ENCODE measurements at places on chromosomes 2 and 18. TPM values are rescaled to one million over a fixed set of nuclear protein-coding genes. Genes with fewer than 3 reads are reported as not detected.

DNA sequence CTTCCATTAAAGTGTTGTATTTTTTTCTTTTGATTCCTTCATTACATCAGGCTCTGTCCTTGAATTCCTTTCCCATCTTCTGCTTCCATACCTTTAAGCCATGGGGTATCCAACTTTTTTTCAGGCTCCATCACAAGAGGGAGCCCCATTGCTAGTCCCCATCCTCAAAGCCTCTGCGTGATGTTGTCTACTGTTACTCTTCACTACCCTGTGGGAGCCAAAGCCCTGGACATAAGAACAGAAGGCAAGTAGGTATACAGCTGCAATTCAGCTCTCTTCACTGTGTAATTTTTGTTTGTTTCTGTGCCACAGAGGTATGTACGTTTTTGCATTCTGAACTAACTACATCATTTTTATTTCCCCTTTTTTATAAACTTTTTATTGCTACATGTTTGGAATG lies 36.6 kb upstream of the CCNYL1 start:
- DNase-seq: no peak

GRCh38 chr18:31102025-31102684 lies at the start of gene DSC2:
Gene DSC2 (minus strand): TSS chr18:31102421. CDS start chr18:31101971, 450 bp downstream.
- no peak for DNase-seq

DNA sequence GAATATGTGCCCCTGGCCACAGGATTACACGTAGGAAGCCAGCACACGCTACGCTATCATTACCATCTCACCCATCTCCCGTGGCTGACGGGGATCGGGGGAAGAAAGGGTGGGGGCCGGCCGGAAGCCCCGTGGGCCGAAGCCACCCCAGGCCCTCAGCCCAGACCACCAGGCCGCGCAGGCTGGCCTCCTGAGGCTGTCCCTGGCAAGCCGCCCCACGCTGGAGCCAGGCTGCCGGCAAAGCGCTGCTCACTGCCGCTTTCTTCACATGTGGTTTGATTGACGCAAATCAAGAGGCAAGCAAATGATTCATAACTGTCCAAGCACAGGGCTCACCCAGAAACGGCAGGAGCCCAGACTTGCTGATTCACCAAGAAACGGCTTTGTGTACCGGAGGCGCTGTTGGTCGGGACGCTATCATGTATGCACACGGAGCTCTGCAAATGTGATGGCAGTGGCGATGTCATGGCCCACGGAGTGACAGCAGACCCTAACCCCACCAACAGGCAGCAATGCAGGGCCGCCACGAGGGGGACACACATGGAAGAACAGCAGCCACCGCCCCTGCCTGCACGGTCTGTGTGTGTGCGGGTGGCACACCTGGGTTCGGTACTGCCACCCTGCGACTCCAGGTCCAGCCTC lies 125.7 kb downstream of the HDAC4 start:
- DNase-seq: peak; percentile 96

DNA sequence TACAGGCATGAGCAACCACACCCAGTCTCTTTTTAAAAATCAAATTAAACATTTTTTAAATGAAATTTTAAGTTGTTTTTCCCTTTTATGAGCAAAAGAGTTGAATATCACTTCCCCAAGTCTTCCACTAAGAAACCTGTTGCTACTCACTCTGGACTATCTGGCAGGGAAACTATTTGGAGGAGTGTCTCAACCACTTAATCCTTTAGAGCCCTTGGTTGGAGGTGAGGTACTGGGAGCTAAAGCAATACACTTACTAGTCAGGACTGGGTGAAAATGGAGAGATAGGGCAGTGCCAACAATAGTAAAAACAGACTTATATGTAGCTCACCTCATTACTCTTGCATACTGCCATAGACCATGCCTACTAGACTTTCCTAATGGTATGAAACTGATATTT lies 135.5 kb downstream of the RND3 start:
- DNase-seq: no peak

GRCh38 chr2:219350710-219351221 lies 18.2 kb upstream of the RESP18 start:
- peak; percentile 74 for DNase-seq

DNA sequence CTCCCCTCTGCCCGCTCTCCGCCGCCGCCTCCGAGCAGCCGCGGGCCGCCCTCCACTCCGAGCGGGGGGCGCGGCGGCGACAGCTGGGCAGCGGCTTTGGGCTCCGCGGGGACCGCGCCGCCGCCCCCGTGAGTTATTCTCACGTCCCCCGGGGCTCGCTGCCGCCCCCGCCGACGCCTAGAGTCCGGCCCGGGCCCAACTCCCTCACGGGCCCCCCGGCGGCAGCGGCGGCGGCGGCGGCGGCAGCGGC lies 645 bp downstream of the MIB1 start:
- DNase-seq: no peak

- no peak for DNase-seq
Observed at GRCh38 chr2:240919786-240920782, 13.9 kb downstream of the CROCC2 start.

GRCh38 chr18:79640875-79641274 lies 38.7 kb upstream of the CTDP1 start:
- DNase-seq: no peak

GRCh38 chr2:82789851-82790205 lies 1669.3 kb downstream of the SUCLG1 start:
- peak; percentile 13 for DNase-seq

DNA sequence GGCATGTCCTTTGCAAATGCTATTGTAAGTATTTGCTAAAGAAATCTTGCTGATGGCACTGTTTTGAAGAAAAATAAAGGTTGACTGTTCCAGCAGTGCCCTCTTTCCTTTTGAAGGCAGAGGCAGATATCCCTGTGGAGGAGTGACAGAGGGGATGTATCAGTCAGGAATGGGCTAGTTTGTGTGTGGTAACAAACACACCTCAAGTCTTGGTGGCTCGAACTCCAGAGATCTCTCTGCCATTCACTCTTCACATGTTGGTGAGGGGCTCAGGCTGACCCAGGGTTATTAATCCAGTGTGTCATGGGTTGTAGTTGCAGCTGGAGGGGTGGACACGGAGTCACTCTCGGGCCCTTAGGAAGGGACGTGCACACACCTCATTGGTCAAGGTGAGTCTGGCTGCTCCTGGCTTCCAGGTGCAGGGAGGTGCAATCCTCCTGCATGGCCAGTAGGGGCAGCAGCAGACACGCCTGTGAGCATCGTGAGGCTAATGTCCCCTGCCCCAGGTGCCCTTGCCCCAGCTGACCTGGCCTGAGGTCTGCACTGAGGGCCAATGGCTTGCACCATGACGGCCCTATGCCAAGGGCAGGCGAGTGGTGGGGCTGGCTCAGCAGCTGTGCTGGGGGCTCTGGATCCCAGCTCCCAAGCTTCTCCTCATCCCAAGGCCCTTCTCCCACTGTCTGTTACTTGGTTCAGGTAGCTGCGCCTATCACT lies 146.5 kb downstream of the ASB1 start:
- no peak for DNase-seq

DNA sequence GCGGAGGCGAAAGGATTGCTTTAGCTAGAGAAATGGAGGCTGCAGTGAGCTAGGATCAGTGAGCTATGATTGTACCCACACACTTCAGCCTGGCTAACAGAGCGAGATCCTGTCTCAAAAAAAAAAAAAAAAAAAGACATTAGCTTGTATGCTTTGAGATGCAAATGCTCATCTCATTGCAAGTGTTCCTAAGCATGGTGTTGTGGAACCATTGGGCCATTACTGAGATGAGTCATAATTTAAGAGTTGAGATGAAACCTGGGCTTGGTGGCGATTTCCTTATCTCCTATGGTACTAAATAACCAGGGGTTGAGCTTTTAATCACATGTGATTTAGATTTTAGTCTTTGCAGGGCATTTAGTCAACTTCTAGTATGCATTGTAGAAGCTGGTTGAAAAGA lies 2.2 kb downstream of the PLEKHA3 start:
- DNase-seq: no peak

- DNase-seq: no peak
Observed at GRCh38 chr2:206225435-206226232, 48.8 kb upstream of the ZDBF2 start.

GRCh38 chr2:101371636-101372035 lies 15.7 kb downstream of the CREG2 start:
- no peak for DNase-seq

- no peak for DNase-seq
Observed at GRCh38 chr18:32804134-32804888, 31.5 kb upstream of the KLHL14 start.

DNA sequence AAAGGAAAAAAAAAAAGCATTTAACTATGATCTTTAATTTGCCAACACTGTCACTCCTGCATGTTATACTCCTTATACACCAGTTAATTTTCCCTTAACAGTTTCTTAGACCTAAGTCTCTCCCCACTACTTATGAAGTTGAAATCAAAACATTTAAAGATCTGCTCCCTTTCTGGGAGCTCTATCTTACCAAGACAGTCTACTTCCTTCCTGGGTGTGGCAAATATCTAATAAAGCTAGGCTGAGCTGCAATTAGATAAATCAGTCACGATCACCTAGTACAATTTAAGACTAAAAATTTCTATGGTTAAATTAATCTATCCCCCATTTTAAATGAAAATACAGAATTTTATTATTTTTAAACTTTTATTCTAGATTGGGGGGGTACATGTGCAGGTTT lies 33.4 kb downstream of the PUM2 start:
- DNase-seq: no peak

DNA sequence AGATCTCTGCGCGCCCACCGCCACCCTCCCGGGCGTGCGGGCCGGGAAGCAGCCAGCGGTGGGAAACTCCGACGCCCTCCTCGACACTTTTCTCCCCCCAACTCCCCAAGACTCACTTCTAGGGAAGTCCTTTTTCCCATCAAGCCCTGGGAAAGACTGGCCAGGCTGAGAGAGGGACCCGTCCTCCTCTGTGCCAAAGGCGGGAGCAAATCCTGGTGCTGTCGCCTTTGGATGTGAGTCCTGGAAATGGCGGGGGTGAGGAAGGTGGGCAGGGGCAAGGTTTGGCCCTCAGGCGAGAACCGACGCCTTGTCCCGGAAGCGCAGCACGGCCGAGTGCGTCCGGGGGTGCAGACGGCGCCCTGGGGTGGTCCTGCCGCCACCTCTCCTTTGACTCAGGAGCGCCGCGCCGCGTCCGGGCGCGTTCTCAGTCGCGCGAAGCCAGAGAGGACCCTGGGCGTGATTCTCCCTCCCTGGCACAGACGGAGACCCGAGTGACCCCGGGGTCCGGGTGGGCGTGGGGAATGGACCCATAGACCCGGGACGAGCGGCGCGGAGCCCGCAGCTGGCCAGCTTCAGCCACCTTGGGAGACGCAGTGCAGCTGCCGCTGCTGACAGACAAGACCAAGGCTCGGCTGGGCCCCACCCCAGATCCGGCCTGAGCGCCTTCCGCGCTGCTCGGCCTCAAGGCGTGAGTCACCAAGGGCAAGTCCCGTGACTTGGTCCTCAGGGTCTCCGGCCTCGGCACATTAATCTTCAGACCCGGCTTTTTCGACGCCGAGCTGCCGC lies 3.5 kb upstream of the LBX2 start:
- peak; percentile 86 for DNase-seq

- DNase-seq: no peak
Observed at GRCh38 chr2:241300000-241300399, 15.5 kb downstream of the HDLBP start.

DNA sequence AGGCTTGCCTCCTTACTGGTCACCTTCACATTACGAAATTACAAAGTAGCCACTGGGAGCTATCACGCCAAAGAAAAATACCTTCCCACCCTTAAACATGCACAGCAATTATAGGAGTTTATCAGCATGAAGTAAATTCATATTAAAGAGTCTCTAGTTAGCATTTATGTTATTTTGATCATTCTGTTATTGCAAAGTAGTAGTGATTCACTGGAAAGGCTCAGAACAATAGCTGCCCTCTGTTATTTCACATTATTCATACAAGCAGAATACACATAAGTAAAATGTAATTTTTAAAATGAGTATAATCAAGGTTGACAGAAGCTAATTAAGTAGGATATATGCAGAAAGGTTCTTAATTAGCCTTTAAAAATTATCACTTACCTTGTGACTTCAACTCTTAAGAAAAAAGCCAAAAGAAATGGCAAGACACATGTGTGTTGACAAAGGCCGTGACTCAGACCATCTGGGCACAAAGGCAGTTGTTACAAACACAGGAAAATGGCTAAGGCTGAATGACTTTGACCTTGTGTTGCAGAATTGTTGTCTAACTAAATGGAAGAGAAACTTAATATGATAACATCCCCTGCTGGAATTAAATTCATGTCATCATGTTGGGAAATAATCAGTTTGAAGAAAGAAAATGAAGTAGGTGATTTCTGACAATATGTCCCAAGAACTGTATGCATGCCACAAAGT lies 108.3 kb downstream of the ARL6IP6 start:
- DNase-seq: peak; percentile 39

DNA sequence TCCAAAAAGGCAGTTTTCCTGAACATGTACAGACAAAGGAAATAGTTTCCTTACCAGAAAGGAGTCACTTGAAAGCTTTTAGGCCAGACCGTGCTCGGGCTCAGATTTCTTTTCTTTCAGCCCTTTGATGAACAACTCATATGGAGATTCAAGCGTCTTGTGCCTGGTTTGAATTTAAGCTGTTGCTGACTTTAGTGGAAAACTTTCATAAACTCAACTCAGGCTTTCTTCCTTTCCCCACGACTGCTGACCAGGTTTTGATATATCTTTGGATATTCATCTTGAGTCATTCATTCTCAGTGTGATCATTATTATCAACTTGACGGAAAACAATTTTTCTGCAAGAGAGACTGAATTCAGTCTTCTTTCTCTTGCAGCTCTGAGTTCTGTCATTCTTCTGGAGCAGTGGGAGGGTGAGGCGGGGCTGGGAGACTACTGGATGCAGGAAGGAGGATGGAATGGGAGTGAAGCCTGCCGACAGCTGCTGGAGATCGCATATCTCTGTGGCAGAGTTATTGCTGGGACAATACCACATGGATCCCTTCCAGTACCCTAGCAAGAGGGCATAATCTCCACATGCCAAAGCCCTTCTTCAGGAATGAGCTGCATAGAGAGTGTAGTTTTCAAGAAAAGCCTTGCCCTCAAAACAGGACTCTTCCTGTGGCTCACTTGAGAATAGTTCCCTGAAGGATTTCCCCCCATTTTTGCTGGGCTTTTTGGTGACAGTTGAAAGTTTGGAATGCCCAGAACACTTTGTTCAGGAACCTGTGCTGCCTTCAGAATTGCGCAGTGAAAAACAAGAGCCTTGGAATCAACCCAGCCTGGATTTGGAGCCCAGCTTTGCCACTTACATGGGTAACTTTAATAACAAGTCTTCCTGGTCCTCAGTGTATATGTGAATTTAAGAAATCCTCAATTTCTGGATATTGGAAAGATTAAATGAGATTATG lies 364.4 kb downstream of the ZNF521 start:
- peak; percentile 25 for DNase-seq

Gene APCDD1
- total RNA-seq: 0.09 TPM

Gene STON1
- 24.6 TPM for total RNA-seq

Gene CYTIP
- 0.82 TPM for total RNA-seq

Gene LOXHD1
- total RNA-seq: not detected

Gene CNGA3
- 0.18 TPM for total RNA-seq

Gene CRYGC
- total RNA-seq: not detected

Gene C18orf63
- not detected for total RNA-seq
